ENCODE measurements at places on chromosomes 11 and 22.

GRCh38 chr11:35158701-35159510 is 19.9 kb downstream of the CD44 start:
- no peak for DNase-seq

GRCh38 chr22:17115236-17115635 is 5.9 kb downstream of the TMEM121B start:
- DNase-seq = no peak

DNA sequence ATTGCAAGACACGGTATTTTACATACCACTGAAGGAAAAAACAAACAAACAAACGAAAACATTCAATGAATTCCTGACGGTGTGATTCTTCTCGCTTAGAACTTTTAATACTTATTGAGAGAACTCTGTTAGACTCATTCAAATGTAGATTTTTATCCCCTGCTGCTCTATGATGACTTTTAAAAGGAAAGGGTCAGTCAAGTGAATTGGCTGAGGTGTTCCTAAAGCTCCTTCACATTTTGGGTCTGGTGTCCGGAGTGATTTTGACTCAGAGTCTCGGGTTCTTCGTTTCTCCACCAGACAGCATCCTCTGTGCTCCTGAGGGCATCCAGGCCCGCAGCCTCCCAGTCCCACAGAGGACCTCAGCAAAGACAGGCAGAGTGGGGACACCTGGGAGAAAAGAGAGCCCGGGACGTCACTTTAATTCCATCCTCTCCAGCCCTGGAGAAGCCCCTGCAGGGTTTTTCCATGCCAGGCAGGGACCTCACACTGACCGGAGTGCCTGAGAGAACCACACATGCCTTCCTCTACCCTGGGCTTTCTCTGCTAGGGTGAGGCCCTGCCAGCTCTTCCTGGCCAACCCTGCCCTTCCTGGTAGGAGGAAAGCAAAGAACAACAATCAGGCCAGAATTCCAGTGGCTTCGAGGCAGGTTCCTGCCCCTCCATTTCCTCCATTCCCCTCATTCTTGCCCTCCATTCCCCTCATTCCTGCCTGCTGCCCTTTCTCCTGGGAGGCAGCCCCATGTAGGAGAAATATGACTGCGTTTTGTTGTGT is 1.4 kb upstream of the CSF2RB start:
- DNase-seq = no peak

DNA sequence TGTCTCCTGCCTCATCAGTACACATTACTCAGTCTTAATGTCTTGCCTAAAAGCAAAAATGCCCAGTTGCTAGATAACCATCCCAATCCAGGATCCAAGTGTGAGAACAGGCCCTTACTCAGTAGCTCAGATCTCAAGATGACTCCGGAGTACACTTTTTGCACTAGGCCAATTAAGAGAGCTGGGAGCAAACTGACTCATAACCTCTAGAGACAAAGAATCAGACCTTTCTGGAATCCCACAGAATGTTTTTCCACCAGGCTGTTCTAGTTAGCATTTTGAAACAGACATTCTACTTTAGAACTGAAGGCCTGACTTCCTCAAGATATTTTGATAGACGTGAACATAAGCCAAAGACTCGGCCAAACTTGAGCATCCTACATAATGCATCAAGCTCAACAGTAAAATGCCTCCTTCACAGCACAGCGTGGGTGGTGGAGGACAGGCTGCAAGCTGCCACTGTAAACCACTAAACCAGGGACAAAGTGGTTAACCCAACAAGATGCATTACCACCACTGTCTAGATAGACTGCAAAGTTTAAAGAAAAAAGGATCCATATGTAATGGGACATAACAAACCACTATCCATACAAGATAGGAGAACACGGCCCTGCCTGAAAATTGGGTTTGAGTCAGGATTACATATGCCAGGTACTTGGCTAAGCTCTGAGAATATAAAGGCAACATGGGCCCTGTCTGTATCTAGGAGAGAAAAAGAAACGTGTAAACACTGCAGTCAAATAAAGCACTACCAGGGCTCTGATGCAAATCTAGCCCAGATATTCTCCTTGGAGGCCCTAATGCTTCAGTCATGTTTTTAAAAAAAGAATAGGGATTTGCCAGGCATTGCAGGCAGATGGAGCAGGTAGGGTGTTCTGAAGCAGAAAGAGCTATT is 48.3 kb downstream of the MYH9 start:
- no peak for DNase-seq

DNA sequence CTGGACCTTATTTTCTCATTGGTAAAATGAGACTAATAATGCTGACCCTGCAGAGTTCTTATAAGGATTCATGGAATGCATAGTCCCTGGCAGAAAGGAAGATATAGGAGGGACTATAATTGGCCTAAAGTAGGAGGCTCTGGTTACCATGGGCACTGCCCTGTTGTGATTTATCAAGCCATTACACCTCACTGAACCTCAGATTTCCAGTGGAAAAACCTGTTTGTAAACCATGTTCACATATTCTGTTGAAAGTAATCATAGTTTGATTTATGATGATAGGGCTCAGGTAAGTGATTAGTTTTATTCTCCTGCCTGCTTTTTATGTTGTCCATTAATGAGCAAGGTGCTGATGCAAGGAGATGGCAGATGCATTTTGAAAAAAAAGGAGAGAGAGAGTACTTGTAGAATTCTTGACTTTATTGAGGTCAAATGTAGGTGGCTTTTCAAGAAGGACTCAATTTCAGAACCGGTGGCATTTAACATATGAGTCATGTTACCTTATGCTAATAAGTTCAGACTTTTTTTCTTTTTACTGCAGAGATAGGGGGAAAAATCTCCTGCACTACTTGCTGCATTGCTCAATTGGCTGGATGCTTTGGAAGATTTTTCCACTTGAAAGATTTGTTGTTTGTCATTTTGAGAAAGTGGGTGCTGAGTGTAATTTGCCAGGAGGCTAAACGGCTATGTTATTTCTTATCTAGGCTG is 14.6 kb downstream of the NF2 start:
- no peak for DNase-seq

GRCh38 chr11:71996946-71997345 is 1.8 kb upstream of the IL18BP start:
- no peak for DNase-seq

GRCh38 chr11:33258631-33259205 is 1.5 kb downstream of the HIPK3 start:
- DNase-seq = no peak

Measured in GM19239 (cell line).